ENCODE measurements at places on chromosomes 6 and 20. TPM values are rescaled to one million over a fixed set of nuclear protein-coding genes. Genes with fewer than 3 reads are reported as not detected.

Gene SGK2
- total RNA-seq: 0.99 TPM

Gene FNDC1
- 0.34 TPM for total RNA-seq

Gene GJA10
- not detected for total RNA-seq

Gene FKBP1C
- total RNA-seq: not detected

Gene IL17F
- not detected for total RNA-seq

- H3K27me3 ChIP-seq: no peaks in the 10 kb centered on the region
- no peaks in the 10 kb centered on the region for H3K36me3 ChIP-seq
- no peak overlapping the region for H3K4me3 ChIP-seq
- DNase-seq: no peak
Observed at GRCh38 chr6:136751522-136751956, 40.7 kb downstream of the MAP3K5 start.

DNA sequence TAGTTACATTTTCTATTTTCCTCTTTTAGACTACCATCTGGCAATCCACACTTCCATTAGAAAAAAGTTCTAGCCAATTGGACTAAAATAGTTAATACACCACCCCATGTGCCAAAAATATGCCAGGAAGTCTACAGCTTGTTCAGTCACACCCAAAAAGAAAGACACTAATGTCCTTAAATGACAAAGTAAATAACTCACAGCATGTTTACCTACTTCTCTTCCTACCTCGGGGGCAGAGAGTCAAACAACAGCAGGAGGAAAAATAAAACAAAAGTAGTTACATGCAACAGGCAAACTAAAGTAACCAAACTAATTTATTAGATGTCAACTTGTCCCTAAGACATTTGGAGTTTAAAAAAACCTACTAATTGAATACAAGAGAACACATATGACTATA is 57.0 kb downstream of the UBE3D start:
- peaks cover 4% of the 10 kb centered on the region for H3K4me1 ChIP-seq
- peaks cover 20% of the 10 kb centered on the region for H3K36me3 ChIP-seq
- DNase-seq: no peak
- H3K27me3 ChIP-seq: no peaks in the 10 kb centered on the region
- no peak overlapping the region for H3K27ac ChIP-seq
- H3K4me3 ChIP-seq: no peak overlapping the region

DNA sequence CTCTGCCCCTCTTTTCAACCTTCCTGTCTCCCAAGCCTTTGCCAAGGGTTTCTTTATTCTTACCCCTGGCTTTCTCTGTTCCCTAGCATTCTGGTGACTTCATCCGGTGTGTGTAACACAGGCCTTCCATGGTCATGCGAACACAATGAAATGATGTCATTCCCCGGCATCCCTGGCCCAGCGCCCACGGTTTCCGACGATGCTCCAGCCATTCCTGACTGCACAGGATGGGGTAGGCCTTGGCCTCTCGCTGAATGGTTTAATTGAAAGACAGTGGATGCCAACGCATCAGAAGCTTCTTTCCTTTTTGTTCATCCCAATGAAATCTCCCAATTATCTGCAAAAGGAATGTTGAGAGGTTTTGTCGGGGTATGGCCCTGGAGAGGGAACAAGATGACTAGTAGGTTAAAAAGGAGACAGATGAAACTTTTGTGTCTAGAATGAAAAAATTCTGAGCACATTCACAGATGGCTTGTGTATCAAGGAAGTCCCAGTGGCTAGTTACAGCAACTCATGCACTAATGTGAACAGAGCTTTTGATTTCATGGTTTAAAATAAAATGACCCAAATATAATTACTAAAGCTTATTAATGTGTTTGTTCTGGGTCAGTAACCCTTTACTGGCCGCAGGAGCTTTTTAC is 655.0 kb downstream of the QKI start:
- no peak overlapping the region for H3K27ac ChIP-seq
- DNase-seq: no peak
- no peaks in the 10 kb centered on the region for H3K27me3 ChIP-seq
- H3K4me1 ChIP-seq: no peaks in the 10 kb centered on the region

DNA sequence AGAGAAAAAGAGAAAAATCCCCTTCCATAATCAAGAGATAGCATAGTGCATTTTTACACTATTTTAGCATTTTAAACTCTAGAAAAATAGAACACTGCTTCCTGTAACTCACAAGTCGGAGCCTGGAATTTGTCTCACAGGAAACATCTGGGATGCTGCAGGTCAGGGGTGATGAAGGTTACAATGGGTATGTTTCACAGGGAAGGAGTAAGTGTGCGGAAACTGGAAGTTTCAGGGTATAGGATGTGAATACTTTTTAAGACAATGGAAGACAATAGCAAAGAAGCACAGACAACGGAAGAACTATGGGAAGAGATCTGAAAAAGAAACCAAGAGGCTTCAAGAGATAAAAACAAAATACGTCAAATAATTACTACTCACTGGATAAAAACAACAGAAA is 361.0 kb upstream of the MARCKS start:
- H3K4me1 ChIP-seq: no peaks in the 10 kb centered on the region
- DNase-seq: no peak
- H3K4me3 ChIP-seq: no peak overlapping the region
- no peaks in the 10 kb centered on the region for H3K27me3 ChIP-seq
- H3K27ac ChIP-seq: no peak overlapping the region

- H3K4me3 ChIP-seq: no peak overlapping the region
- H3K36me3 ChIP-seq: no peaks in the 10 kb centered on the region
- H3K27ac ChIP-seq: no peak overlapping the region
- H3K27me3 ChIP-seq: peaks cover 4% of the 10 kb centered on the region
- DNase-seq: no peak
- H3K4me1 ChIP-seq: peaks cover 20% of the 10 kb centered on the region
Observed at GRCh38 chr6:125203395-125203794, 49.8 kb downstream of the TPD52L1 start.

GRCh38 chr6:32086661-32087573 is 22.2 kb downstream of the TNXB start:
- no peaks in the 10 kb centered on the region for H3K36me3 ChIP-seq
- peaks cover 16% of the 10 kb centered on the region for H3K4me1 ChIP-seq
- H3K27me3 ChIP-seq: peaks cover 13% of the 10 kb centered on the region
- no peak overlapping the region for H3K27ac ChIP-seq
- no peak for DNase-seq

- no peaks in the 10 kb centered on the region for H3K36me3 ChIP-seq
- H3K27me3 ChIP-seq: no peaks in the 10 kb centered on the region
- no peak overlapping the region for H3K4me3 ChIP-seq
- no peak overlapping the region for H3K27ac ChIP-seq
- no peak for DNase-seq
Observed at GRCh38 chr6:18328070-18328469, 59.1 kb upstream of the RNF144B start.

DNA sequence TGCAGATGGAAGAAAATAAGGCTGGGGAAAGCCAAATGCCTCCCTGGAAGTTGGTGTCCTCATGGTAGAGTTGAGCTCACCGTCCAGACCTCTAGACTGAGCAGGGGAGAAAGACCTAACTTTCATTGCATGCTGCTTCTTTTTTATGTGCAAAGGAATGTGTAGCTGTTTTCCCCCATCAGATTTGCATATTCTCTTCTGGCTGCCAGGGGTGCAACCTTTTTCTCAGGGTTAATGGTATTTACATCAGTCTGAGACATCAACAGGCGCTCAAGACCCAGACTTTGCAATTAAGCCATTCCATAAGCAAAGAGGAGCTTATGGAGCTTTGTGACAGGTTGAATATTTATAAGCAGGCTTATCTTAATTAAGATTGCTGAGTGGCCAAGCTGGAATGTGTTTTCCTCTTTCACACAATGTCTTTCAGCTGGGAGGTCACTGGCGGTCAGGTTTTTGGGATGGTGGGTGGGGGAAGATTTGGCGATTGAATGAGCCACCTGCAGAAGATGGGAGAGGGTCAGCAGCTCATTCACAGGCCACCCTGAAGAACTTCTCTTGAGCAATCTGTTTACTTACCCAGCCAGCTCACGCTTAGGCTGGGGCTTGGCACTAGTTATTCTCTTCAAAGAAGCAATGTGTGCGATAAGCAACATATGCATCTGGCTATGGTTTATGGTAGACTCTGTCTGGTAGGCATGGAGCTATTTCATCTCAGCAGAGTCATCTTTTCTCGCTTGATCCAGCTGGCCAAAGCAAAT is 88.6 kb downstream of the SCP2D1 start:
- no peak for DNase-seq
- no peaks in the 10 kb centered on the region for H3K36me3 ChIP-seq
- peaks cover 25% of the 10 kb centered on the region for H3K4me1 ChIP-seq

DNA sequence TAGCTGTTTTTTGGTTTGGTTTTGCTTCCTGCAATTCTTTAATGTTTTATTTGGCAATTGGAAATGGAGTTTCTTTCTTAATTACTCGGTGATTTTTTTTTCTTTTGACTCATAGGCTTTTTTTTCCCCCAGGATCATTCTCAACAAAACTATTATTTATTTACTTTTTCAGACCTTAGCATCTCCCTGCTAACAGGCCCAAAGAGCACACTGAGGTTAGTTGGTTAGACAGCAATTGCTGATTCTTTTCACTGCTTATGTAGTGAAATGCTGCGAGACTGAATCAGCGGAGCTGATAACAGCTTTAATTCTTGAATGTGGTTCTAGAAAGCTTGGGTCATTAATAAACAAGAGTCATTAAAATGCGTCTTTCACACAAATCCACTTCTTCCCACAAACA is 79.1 kb upstream of the ZFP64 start:
- DNase-seq: no peak
- H3K27me3 ChIP-seq: no peaks in the 10 kb centered on the region
- no peak overlapping the region for H3K27ac ChIP-seq
- no peaks in the 10 kb centered on the region for H3K36me3 ChIP-seq
- no peak overlapping the region for H3K4me3 ChIP-seq
